ENCODE measurements at places on chromosomes 7 and 10. TPM values are rescaled to one million over a fixed set of nuclear protein-coding genes. Genes with fewer than 3 reads are reported as not detected.

C10orf53 gene
- total RNA-seq = not detected

CACNB2 gene
- 7.2 TPM for total RNA-seq

C10orf67 gene
- 1.3 TPM for total RNA-seq

CDK1 gene
- 5.8 TPM for total RNA-seq

VGF gene
- total RNA-seq = 0.91 TPM

SLC18A2 gene
- total RNA-seq = 4.9 TPM

CHAT gene
- not detected for total RNA-seq

HMX3 gene
- total RNA-seq = not detected

TLL2 gene
- not detected for total RNA-seq

ADRA2A gene
- total RNA-seq = 9.7 TPM

RAPGEF5 gene
- total RNA-seq = 25.2 TPM

CXCL12 gene
- 36.2 TPM for total RNA-seq

NACAD gene
- 2.0 TPM for total RNA-seq

TFEC gene
- 0.34 TPM for total RNA-seq

ASB10 gene
- total RNA-seq = not detected

NKX2-3 gene
- not detected for total RNA-seq

PTPRN2 gene
- total RNA-seq = 0.11 TPM

STEAP4 gene
- total RNA-seq = 9.9 TPM

PRF1 gene
- total RNA-seq = 0.36 TPM

HECW1 gene
- total RNA-seq = 4.3 TPM

R3HCC1L gene
- 14.4 TPM for total RNA-seq

CYP51A1 gene
- 62.4 TPM for total RNA-seq

AQP1 gene
- total RNA-seq = 67.7 TPM

NUTM2B gene
- total RNA-seq = 1.3 TPM

METTL2B gene
- 21.1 TPM for total RNA-seq

SLC18A3 gene
- total RNA-seq = not detected

SPAM1 gene
- not detected for total RNA-seq

SORCS1 gene
- 5.3 TPM for total RNA-seq

AVPI1 gene
- 147 TPM for total RNA-seq

PIP gene
- total RNA-seq = 64.4 TPM

GIMAP4 gene
- total RNA-seq = 5.7 TPM

DNAJB9 gene
- total RNA-seq = 40.7 TPM

HOXA1 gene
- 3.0 TPM for total RNA-seq

RNF32 gene
- 0.30 TPM for total RNA-seq

STARD3NL gene
- total RNA-seq = 11.9 TPM

HABP2 gene
- 0.10 TPM for total RNA-seq

STK31 gene
- 0.78 TPM for total RNA-seq

AKR1D1 gene
- total RNA-seq = not detected

FAM221A gene
- 5.6 TPM for total RNA-seq

DGKB gene
- total RNA-seq = 0.05 TPM

OPN4 gene
- total RNA-seq = 0.38 TPM

PCBD1 gene
- total RNA-seq = 15.9 TPM
